ENCODE measurements at places on chromosomes 7 and 10.

GRCh38 chr7:104137971-104138370 lies 69.8 kb downstream of the ORC5 start:
- DNase-seq: no peak

GRCh38 chr10:124557648-124558338 lies 96.2 kb downstream of the LHPP start:
- DNase-seq: no peak

GRCh38 chr7:99024066-99024465 lies 119.8 kb downstream of the SMURF1 start:
- DNase-seq: no peak

GRCh38 chr10:62336404-62336803 lies 37.8 kb upstream of the ZNF365 start:
- no peak for DNase-seq
